CD4-positive, alpha-beta T cell treated with Interferon gamma for 1 hour (primary cell): ENCODE measurements at places on chromosomes 1 and 21.

GRCh38 chr1:33234588-33234990, 21.7 kb upstream of the ZNF362 start:
- no peak for DNase-seq

DNA sequence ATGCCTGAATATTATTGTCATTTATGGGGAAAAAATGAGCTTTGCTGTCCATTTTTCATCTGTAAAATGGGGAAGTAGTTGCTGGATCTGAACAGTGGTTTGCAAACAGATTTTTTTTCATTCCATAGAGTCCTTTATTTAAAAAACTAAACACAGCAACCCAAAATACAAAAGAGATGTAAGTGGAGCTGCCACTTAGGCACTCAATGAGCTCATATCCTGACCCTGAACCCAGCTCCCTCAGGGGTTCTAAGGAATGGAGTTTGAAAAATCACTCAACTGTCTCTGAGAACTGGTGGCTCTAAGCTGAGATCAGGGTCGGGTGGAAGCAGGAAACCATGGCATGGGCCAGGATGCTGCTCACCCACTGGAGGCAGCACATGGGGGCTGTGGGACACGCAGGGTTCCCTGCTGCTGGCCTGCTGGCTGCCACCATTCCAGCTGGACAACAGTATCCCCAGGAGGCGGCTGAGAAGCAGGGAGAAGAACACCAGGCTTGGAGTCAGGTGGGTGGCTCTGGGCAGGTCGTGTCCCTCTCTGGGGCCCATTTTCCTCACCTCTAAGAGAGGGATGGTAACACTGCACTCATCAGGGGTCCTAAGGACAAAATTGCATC, 9.6 kb upstream of the ECE1 start:
- no peak for DNase-seq

DNA sequence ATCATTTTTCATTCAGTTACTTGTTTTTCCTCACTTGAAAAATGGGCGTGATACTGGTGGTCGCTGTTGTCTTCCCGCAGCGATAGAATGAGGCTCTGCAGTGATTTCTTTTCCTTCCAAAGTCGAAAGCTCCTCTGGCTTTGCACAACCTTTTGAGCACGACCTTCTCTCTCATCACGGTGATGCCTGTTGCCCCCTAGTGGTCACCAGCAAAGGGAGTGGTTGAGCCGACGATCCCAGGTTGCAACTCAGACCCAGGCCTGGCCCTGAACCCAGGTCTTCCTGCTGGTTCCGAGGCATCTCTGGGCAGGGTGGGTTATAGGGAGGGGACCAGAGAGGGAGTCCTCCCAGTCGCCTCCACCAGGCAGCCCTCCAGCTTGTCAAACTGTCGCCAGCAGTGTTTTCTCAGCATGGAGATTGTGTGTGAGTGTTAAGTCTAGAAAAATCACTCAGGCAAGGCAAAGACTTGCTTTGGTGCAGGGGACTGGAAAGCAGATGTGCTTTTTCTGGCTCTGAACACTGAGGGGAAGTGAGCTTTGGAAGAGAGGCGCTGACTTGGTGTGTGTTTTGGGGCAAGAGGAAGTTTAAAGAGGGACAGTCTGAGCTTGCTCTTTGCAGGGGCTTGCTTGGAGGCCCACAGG, 285.3 kb downstream of the CAMTA1 start:
- peak; percentile 16 for DNase-seq

GRCh38 chr1:119582801-119583200, 65.3 kb downstream of the ZNF697 start:
- DNase-seq: peak; percentile 39

DNA sequence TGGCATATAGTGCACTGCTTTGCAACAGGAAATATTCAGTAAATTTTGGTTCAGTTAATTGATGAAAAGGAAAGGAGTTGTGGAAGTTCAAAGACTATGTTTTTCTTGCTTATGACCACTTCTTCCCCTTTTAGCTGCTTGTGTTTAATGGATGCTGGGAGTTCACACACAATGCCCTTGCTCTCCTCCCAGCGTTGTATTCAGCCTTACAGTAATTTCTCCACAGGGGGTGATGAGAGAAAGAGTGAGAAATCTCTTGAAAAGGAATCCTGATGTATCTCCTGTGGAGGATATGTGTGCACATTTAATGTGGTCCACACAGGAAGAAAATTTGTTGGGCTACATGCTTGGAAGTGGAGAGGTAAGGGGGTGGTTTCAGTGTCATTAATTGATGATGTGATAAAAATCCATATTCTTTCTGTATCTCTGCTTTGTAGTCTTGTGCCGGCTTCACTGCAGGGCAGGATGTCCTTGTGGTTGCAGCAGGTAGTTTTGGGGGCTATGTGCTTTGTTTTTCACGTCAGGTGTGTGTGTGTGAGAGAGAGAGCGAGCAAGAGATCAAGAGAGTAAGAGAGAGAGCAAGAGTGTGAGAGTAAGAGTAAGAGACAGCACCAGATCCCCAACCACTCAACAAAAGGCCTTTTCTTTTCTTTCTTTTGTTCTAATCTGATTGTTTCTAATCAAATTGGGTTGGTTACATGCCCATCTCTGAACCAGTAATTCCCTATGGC, 204.4 kb downstream of the RWDD3 start:
- DNase-seq: no peak

GRCh38 chr1:10823000-10823401, 26.6 kb upstream of the CASZ1 start:
- no peak for DNase-seq
